ENCODE measurements at places on chromosomes 4 and X.

GRCh38 chr4:110483516-110483915 is 7.6 kb downstream of the ENPEP start:
- DNase-seq: no peak

- peak; percentile 62 for DNase-seq
These were observed at the start of gene TRIM2 for GRCh38 chr4:153204247-153204671. TSS of gene TRIM2 (plus strand) at chr4:153204443. CDS start at chr4:153204531, 88 bp downstream.

DNA sequence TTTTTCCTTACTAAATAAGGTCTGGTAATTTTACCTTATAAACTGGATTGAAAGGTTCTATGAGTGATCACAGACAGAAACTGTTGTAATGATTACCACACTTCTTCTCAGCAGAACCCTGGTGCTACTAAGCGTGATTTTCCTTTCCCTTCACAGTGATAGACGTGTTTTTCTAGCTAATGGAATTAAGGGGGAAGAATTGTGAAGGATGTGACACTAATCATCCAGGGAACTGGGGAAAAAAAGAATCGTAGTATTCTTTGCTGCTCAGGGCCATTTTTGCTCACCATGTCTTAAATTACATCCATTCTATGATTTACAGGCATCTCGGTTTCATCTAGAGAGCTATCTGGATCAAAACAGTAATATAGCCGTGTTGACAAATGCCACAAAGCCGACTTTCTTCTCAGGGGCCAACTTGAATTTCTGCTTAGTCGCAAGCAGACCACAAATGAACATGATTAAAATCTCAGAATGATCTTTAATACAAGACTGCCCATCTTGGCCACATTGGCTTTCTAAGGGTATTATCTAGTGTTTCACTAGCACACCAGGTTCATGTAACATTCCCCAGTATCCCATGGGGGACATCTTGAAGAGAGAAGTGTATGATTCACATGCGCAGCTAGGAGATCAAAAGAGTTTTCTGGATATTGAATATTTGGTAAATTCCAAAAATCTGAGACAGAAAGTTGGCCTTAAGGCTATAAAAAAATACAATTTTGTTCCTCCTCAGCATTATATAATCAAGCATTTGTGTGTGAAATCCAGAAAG is 154.0 kb downstream of the UGT8 start:
- DNase-seq: peak; percentile 34

DNA sequence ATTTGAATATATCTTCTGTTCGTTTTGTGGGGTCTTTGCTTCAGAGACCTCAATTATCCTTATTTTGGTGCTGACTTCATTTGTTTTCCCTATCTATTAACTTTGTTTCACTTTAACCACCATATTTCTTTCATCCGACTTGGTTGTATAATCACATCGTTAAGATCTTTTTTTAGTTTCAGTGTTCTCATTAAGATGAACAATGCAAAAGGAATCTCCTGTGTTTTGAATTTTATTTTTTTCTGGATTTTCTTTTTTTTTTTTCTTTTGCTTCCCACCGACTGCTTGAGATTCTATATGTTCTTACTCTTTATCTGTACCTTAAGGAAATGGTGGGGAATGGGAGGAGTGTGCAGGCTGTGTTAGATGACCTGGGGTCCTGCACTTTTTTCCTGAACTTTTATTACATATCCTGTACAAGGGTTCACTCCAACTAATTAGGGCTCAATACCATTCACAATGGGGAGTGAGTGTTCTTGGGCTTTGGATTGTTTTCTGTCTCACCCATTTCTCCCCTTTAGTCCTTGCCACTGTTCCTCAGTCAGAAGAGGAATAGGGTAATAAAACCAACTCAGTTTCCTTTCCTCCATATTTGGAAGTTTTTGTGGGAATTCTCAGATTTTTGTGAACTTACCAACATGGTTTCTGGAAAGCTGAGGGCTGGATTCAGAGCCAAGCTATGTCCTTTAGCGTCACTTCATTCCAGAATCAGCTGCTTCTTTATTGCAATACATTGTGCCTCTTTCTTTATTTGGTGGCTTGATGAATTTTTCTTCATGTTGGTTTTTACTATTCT is 43.2 kb upstream of the BMPR1B start:
- DNase-seq: peak; percentile 81

GRCh38 chrX:130789793-130790192 is 113.2 kb downstream of the ENOX2 start:
- no peak for DNase-seq

DNA sequence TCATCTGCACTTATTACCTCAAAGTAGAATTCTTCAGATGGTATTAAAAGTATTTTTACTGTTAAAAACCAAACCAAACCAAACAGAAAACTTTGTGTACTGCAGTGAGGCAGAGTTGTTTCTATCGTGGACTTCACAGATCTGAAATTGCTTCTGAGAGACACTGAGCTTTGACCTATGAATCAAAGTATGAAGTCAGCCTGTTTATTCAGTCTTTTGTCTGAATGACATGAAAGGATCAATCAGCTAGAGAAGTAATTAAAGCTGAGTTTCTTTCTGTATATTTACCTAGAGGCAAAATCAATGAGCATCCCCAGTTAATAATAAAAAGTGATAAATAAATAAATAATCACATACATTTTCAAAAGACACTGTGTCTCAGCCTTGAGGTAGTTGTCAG is 2121.0 kb downstream of the PCDH7 start:
- DNase-seq: no peak

- DNase-seq: no peak
These were observed 39.5 kb upstream of the RBMX start for GRCh38 chrX:136920001-136920400.
